Mesenteric fat pad (tissue), 1 donor: ENCODE measurements at places on chromosomes 2 and 18.

- DNase-seq, result no peak
Observed at GRCh38 chr18:57431002-57431382, 4.2 kb upstream of the ONECUT2 start.

DNA sequence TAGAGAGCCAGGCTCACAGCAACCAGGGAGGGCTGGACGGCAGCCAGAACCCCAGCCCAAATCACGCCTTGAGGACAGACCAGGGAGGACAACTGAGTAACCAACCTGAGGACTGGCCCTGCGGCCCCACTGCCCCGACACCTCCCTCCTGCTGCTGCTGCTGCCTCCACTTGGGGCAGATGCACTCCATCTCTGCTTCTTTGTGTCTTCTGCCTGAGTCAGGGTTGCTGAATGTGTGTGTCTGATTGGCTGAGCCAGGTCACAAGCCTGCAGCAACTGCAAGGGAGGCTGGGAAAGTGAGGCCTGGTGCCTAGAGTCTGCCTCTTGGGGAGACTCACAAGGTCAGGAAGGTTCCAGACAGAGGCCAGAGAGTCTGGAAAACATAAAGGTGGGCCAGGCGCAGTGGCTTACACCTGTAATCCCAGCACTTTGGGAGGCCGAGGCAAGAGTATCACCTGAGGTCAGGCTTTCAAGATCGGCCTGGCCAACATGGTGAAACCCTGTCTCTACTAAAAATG, 83.4 kb downstream of the ZFP36L2 start:
- DNase-seq, result no peak

- DNase-seq, result peak; percentile 67
Observed at GRCh38 chr2:126672980-126673605, 17.1 kb downstream of the GYPC start.

DNA sequence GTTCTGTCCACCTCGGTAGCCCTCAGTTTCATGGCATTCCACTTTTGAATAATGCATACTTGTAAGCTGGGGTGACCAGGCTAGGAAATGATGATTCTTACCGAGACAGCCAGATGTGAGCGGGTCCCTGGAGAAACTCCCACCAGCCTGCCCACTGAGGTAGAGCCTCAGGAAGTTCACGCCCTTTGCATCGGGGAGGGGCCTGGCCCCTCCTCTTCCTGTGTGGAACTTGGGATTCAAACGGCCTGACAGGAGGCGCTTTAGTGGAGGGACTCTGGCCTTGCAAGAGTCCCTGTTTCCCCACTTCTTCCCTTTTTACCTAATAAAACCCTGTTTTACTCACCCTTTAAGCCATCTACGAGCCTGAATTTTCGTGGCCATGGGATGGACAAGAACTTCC, 44.6 kb downstream of the MRO start:
- no peak for DNase-seq

GRCh38 chr18:48942554-48943261, 8.1 kb downstream of the SMAD7 start:
- no peak for DNase-seq

GRCh38 chr2:42567806-42568400, 529 bp upstream of the MTA3 start:
- no peak for DNase-seq

DNA sequence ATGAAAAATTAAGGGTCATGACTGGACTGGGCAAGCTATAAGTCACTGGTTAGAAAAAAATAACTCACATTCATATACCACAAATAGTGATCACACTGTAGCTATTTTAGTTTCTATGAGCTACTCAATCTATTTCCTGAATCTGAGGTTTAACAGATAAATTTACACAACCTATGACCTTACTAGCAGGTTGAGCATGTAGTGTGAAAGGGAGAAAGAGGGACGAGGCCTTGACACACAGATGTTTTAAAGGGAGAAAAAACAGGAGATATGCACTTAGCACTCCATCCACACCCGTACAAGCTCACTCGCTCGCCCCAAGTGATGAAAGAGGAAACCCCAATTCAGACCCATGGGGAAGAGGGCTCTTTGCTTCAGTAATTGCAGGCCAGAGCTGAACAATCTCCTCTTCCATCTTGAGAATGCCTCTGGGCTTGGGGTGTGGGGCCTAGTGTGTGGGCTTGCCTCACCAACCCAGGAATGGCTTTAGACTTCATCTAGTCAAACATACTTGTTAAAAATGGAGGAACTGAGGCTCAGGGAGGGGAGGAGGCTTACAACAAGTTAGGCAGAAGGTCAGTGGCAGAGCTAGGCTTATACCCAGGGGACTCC, 10.7 kb downstream of the CYRIA start:
- DNase-seq, result no peak

- no peak for DNase-seq
Observed at GRCh38 chr2:61268249-61268648, 106.3 kb downstream of the C2orf74 start.
